Stimulated activated CD4-positive, alpha-beta T cell treated with anti-CD3 and anti-CD28 coated beads, Interleukin-15, amount 100 ng/mL, for 24 hours (primary cell): ENCODE measurements at places on chromosomes 6 and 20.

DNA sequence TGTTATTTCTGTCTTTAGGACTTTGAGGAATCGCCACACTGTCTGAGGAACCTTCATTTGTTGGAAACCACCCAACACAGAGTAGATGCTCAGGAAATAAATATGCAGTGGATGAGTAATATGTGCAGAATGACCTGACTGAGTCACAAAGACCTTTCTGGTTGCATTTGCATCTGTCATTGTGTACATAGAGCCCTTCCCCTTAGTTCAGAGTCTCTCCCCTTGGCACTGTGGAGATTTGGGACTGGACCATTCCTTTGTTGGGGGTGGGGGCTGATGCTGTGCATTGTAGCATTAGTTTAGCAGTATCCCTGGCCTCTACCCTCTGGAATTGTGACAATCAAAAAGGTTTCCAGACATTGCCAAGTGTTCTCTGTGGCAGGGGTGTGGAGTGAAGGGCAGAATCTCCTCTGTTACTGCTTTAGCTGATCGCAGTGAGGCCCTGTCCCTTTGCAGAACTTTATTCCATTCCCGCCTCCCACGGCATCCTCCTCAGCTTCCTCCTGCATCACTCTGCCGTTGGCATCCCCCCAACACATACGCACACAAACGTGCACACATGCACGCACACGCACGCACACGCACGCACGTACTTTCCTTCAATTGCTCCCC is 64.5 kb downstream of the EYA2 start:
- DNase-seq: no peak

GRCh38 chr6:14964556-14965270 is 281.2 kb upstream of the JARID2 start:
- no peak for DNase-seq

GRCh38 chr20:62822239-62822787 is 5.5 kb downstream of the COL9A3 start:
- no peak for DNase-seq

DNA sequence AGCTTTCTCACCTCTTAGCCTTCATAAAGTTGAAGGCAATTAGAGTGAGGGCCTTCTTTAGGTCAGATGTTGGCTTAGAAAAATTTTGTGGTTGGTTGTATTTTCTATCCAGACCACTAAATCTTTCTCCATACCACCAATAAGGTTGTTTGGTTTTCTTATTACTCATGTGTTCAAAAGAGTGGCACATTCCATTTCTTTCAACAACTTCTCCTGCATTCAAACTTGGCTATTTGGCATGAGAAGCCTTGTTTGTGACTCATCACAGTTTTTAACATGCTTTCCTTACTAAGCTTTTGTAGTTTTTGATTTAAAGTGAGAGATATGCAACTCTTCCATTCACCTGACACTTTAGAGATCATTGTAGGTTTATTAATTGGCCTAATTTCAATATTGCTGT is 949.6 kb downstream of the TBC1D32 start:
- no peak for DNase-seq

DNA sequence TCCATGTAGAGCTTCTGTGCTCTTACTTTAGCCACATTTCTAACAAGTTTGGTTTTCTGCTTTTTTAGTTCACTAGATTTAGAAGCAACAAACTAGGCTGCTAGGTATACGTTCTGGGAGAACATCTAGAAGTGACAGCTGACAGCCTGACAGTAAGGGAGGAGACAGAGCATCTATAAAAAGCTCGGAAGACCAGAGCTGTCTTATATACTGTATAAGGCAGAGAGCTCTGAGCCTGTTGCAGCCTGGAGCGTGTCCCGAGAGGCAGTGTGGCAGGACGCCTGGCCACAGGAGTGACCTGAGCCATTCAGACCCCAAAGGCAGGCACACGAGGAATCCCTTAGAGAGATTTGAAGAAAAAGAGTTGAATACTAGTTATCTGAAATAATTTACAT is 24.6 kb downstream of the PPP1R14C start:
- DNase-seq: no peak

DNA sequence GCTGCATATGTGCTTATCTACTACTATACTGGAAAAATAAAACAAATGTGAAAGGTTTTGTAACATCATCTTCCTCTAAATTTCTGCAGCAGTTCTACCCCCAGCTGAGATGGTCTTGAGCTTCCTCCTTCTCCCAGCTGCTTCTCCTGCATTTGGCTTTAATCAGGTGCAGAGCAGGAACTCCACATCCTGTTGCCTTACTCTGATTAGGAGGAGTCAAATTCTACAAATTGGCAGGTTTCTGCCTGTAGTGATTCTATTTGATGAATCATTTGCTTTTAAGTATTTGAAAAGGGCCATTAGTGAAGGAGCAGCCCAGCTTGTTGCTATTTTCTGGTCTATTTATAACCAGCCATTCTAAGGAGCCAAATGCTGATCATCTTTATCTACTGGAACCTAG is 224.5 kb downstream of the GMDS start:
- no peak for DNase-seq

- DNase-seq: no peak
These were observed 12.7 kb upstream of the TRAF3IP2 start for GRCh38 chr6:111618407-111618806.
